H1 (cell line): ENCODE measurements at places on chromosomes 11 and 22.

DNA sequence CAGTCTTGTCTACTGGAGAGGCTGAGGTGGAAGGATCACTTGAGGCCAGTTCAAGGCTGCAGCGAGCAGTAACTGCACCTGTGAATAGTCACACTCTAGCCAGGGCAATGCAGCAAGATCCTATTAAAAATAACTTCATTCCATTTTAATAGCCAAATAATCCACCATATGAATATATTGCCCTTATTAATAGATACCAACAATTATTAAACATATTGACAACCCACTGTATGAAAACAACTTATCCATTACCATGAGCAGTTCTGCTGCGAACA lies 10.4 kb downstream of the GATD1 start:
- DNase-seq, result no peak

- DNase-seq, result no peak
Observed at GRCh38 chr11:57413681-57414080, 13.2 kb downstream of the SLC43A3 start.

GRCh38 chr11:11449327-11449726 lies 96.3 kb upstream of the CSNK2A3 start:
- no peak for DNase-seq

DNA sequence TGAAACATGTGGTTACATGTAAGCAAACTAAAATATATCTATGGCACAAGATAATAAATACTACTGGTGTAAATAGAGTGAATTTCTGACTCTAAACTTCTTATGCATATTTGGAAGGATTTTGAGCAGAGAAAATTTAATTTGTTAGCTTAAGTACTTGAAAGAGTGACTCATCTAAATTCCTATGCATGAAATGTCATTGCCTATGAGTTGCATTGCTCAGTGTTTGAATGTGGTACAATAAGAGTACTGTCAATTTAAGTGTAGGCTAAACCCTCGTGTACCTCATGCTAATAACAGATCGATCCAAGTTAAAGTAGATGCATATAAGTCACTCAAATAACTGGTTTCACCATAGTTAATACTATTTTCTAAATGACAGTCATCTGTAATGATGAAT lies 5.3 kb upstream of the CARD18 start:
- DNase-seq, result no peak

- no peak for DNase-seq
Observed at GRCh38 chr22:33887173-33887572, 33.1 kb downstream of the LARGE1 start.

DNA sequence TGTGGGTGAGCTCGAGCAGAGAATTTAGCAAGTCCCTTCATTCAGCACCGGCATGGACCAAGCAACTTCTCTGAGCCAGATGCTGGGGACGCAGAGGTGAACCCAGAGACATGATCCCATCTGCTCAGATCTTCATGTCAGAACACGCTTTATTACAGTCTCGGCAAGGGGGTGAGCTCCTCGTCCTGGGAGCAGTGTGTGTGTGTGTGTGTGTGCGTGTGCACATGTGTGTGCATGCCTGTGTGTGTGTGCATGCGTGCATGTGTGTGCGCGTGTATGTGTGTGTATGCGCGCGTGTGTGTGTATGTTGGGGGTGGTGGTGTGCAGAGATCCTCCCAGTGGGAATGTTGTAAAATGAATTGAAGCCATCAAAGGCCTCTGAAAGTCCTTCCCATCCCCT lies 9.8 kb downstream of the MIAT start:
- no peak for DNase-seq

- DNase-seq, result no peak
Observed at GRCh38 chr22:26079009-26079408, 90.3 kb upstream of the SEZ6L start.

GRCh38 chr22:27086080-27087044 lies 429.0 kb downstream of the MIAT start:
- DNase-seq, result no peak

DNA sequence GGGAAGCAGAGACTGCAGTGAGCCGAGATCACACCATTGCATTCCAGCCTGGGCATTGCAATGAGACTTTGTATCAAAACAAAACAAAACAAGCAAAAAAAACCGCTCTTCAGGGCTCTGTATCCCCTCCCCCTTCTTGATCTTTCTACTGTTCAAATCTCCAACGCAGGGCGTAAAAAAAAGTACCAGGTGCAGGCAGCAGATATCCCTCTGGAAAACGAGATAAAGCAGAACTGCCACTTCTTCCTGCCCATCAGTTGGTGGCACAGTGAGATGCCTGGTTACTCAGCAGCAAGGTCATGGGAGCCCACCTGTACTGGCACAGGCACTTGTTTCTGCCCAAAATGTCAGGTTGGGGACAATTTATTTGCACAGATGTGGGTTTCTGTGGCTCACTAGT lies 11.2 kb downstream of the CCS start:
- no peak for DNase-seq

DNA sequence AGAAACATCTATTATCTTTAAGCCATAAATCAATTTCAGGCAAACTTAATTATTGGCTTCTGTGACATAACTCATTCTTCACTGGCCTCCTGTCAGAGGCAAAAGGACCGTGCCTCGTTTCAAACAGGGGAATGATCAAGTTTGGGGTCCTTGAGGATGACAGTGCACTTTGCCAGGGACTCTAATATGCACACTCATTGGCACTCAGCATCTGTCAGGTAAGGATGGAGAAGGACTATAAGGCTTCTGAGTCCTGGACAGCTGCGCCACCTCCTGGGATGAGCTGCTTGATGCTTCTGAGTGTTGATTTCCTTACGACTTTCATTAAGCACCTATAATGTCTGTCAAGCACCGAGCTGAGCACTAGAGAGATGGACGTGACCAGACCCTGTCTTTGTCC lies 20.2 kb downstream of the BPIFC start:
- no peak for DNase-seq

GRCh38 chr11:64917663-64917995 lies 620 bp upstream of the ATG2A start:
- DNase-seq, result no peak

DNA sequence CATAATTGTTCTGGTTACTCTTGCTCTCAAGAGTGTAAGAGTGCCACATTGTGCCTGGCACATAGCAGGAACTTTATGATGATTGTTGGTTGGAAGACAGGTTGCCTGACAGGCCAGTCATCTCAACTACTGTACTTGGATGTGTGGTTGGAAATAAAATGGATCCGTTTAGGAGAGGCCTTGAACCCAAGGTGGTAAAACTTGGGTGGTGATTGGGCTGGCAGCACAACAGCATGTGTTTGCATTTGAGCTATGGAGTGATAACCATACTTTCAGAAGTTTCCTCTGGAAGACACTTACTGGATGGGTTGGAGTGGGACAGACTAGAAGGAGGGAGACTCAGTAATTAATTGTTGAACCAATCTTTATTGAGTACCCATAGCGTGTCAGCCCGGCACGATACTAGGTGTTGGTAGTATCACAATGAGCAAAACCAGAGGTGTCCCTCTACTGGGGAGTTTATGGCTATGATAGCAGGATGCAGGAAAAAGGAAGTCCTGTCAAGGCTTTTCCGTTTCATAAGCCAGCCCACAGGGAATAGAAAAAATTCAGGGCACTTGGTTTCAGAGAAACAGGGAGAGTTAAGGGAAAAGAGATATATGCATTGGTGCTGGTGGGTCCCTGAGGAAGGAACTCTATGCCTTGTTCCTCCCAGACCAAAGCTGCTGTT lies 3.1 kb upstream of the TMEM109 start:
- no peak for DNase-seq

- no peak for DNase-seq
Observed at GRCh38 chr22:31977939-31978338, 33.6 kb downstream of the YWHAH start.

DNA sequence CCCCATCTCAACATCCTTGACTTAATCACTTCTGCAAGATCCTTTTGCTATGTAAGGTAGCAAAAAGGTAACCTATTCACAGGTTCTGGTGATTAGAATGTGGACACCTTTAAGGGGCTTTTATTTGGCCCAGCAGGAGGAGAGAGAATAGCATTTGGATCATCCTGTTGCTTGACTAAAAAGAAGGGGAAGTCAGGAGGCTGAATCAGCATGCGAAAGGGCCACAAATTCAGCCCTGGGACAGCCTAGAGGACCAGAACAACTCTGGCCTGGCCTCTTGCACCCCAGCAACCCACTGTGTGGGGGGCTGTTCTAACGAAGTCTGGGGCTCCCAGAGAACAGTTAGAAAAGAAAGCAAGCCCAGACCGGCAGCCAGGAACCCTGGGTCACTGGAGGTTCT lies 3.2 kb upstream of the HMOX1 start:
- DNase-seq, result no peak

GRCh38 chr11:76131671-76132631 lies 74.4 kb downstream of the WNT11 start:
- DNase-seq, result no peak

DNA sequence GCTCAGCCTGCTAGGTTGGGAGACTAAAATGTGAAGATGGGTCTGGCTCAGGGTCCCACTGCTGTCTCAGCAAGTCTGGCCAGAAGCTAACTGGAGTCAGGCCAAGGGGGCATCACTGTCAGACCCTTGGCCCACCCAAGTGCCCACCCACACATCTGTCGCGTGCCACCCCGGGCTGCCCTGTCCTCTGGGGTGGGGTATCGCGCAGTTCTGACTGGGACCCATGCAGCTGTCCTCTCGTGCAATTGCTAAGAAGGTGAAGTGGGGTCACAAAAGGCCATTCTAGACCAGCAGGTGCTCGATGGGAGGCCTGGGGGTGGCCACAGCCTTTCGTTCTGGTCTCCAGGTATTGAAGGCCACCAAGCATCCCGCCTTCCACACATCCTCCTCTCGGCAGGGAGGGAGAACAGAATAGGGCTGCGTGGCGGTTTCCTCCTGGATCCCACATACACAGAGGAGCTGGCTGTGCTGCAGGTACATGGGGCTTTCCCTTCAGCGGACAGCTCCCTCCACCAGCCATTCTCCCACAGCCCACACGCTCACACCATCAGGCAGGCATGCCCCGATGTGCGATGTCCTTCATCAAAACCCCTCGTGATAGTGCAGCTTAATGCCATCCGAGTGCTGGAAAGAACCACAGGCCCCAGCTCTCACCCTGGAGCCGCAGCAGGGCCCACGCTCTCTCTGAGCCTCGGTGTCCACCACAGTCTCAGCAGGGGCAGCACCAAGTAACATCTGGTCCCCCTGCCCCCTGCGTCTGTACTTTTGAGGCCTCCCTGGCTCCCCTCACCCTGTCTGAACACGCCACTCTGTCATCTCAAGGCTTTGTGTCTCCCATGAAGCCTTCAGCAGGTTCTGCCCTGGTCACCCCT lies 37.6 kb downstream of the SHANK2 start:
- DNase-seq, result no peak

GRCh38 chr11:97140885-97141494 lies 751.2 kb downstream of the JRKL start:
- DNase-seq, result no peak

- DNase-seq, result no peak
Observed at GRCh38 chr11:121453589-121454299, 977 bp upstream of the SORL1-AS1 start.

DNA sequence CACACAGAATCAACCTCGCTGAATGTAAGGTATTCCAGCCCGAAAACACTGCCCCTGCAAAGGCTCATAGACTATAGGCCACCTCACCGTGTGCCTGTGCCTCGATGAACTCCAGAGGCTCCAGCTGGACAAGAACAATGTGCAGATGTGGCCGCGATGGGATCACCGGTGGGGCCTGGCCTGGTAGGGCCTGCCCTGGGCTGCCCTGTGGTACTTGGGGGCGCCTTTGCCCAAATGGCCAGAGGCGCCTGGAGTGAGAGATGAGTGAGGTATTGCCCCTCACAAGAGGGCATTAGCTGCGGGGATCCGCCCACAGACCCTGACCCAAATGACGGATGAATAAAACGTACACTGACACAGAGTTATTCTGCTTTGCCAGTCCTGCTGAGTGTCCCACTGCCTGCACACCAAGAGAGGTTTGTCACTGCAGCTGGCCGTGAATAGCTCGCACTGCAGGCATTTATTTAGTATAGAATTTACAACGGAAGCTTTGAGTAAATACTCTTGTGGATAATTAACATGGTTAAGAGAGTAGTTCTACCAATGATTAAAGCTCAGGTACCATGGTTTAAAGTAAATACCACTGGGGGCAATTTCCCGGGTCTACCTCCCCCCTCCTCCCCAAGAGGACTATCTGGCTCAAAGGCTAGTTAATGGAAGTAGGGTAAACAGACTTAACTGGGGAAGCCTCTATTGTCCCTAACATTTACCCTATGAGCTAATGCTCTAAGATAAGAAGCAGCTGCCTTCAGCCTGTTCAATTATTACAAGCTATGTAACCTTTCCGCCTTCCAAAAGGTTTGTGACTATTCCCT lies 101.1 kb upstream of the IGLL5 start:
- no peak for DNase-seq

DNA sequence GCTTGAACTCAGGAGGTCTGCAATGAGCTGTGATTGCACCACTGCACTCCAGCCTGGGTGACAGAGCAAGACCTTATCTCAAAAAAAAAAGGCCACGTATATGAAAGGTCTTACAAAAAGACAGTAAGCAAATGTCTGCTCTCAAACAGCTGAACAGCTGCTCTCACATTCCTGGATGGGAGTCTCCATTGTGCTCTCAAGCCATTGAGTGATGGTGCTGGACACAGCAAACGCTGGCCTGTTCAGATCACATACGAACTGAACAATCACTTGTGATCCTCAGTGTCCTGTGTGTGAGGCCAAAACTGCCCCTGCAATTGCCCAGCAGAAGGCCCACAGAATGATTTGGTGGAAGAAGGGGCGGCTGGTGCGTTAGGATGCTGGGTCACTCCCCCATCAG lies 34.4 kb upstream of the YWHAH start:
- no peak for DNase-seq

DNA sequence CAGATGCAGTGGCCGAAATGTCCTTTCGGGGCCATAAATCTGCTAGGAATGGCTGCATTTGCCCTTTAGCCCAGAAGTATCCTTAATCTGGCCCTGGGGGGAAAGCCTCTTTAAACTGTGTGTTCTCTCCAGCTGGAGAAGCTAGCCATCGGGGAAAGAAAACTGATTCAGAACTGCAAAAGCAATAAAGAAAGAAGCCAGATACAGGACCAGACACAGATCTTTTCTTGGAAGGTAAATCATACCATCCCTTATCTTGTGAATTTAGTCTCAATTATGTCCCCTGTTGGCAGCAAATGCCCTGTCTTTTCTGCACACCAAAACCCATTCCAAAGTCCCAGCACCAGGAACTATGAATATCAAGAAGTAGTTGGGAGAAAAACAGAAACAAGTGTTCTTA lies 25.6 kb downstream of the PC start:
- DNase-seq, result no peak
